ENCODE measurements at places on chromosomes 3 and 15.
A peak's percentile ranks its signal among the peaks of the same experiment; 100 is the strongest.

GRCh38 chr15:66043264-66043663 lies 174.0 kb downstream of the RAB11A start:
- peak; percentile 19 for DNase-seq

DNA sequence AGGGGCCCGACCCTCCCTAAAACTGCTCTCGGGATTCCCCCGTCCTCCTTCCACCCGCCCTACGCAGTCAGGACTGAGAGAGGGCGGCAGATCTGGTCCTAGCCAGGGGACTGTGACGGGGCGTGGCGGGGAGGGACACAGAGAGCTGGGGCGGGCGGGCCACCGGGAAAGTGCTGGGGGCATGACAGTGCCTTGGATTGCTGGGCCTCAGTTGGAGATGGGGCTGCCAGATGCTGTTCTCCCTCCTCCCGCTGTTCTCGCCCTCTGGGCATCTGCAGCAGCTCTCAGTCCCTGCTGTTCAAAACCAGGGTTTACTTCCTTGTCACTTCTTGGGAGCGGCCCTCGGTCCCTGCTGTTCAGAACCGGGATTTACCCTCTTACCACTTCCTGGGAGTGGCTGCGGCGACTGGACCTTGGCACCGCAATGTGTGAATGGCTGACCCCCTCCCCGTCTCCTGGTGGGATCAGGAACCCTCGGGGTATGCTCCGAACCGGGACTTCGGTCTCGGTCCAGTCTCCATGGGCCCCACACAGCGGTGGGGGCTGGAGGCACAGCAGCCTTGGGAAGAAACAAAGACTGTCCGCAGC lies 1.8 kb upstream of the RPP25 start:
- DNase-seq: peak; percentile 79

DNA sequence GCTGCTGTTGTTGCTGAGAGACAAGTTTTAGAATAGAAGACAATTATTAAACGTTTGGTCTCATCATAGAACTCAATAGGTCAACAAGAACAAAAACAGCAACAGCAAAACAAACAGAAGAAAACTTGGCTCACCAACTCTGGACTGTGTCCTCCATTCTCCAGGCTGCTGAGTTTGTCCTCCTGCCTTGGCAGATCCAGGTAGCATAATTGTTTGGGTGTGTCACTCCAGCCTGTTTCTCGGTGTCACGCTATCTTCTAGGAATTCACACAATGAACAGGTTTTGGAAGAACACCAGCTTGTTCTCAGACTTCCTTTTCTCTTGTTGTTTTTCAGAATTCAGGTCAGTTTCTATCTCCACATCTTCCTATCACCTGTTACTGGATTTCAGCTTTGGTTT lies 34.7 kb downstream of the ARRDC4 start:
- DNase-seq: no peak

GRCh38 chr3:37887824-37888223 lies 26.1 kb downstream of the CTDSPL start:
- DNase-seq: no peak

GRCh38 chr3:139425745-139426400 lies 36.4 kb upstream of the COPB2 start:
- DNase-seq: no peak
